ENCODE measurements at places on chromosomes 4 and X.

DNA sequence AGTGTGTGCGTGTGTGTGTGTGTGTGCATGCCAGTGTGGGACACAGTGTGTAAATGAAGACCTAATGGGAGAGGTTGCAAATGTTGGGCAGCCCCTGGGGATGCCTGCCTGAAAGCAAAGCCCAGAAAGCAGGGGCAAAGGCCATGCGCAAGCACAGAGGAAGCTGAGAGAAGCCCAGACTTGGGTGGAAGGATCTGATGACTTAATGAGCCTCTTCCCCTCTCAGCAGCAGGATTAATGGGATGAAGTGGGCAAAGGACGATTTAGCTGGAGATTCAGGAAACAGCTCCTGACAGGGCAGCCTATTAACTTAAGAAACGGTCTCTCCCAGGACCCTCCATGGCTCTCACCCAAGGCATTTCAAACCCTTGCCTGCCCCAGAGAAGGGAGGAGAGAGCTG is 107.3 kb downstream of the EFNB1 start:
- DNase-seq: no peak

GRCh38 chr4:125904802-125905201 is 590.0 kb downstream of the FAT4 start:
- DNase-seq: no peak

GRCh38 chr4:67680581-67681222 is 20.3 kb downstream of the UBA6 start:
- peak; percentile 21 for DNase-seq

GRCh38 chrX:110218591-110218990 is 99.3 kb downstream of the AMMECR1 start:
- DNase-seq: peak; percentile 83

DNA sequence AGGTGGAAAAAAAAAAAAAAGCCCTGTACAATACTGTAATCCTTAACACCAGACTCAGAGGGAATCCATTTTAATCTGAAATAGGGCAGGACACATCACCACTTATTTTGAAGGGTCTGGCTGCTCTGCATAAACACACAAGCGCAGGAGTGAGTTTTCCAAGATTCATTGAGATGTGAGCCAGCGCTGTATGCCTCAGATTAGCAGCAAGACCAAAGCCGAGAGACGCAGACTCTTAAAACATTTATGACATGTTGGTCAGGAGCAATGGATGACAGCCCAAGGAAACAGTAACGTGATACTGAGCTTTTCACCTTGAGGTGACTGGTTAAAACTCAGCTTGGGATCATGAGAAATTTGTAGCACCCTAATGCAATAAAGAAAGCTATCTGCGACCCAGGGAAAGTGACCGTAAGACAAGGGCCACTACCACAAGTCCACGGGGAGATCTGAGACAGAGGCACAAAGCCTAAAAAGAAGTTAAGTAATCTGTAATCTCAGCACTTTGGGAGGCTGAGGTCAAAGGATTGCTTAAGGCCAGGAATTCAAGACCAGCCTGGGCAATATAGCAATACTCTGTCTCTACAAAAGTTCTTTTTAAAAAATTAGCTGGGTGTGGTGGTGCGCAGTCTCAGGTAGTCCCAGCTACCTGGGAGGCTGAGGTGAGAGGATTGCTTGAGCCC is 210.6 kb downstream of the COL25A1 start:
- DNase-seq: no peak
